ENCODE measurements at places on chromosomes 5 and 9. TPM values are rescaled to one million over a fixed set of nuclear protein-coding genes. Genes with fewer than 3 reads are reported as not detected.

- H3K4me1 ChIP-seq: peaks cover 32% of the 10 kb centered on the region
- H3K27me3 ChIP-seq: no peaks in the 10 kb centered on the region
- DNase-seq: no peak
- peak overlapping the region; percentile 41 for H3K27ac ChIP-seq
- H3K36me3 ChIP-seq: peaks cover 63% of the 10 kb centered on the region
Observed at GRCh38 chr9:87685441-87685840, 40.5 kb upstream of the CTSL start.

TRIP13 gene
- total RNA-seq: 1.0 TPM

SEMA6A gene
- total RNA-seq: 44.3 TPM

DNA sequence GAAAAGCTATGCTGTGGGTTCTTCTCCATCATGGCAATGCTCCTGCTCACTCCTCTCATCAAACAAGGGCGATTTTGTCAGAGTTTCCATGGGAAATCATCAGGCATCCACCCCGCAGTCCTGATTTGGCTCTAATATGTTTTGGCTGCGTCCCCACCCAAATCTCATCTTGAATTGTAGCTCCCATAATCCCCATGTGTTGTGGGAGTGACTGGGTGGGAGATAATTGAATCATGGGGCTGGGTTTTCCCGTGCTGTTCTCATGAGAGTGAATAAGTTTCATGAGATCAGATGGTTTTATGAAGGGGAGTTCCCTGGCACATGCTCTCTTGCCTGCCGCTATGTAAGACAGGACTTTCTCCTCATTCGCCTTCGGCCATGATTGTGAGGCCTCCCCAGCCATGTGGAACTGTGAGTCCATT, 163.8 kb downstream of the GADD45G start:
- H3K4me1 ChIP-seq: no peaks in the 10 kb centered on the region
- no peak overlapping the region for H3K4me3 ChIP-seq
- H3K27me3 ChIP-seq: no peaks in the 10 kb centered on the region

DNA sequence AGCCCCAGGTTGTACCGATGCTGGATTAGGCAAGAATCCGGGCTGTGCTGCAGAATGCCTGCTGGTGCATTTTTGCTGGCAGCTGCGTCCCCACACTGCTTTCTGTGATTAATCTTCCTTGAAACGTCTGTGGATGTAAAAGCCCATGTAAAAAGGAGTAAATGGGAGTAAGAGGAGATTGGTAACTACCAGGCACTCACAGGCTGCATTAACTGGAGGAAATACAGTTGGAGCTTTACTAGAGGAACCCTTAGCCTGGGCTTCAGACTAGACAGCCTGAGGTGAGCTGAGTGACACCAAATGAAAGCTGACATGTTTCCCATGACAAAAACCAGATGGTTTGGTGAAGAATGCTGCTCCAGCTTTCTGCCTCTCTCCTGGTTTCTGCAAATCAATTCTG, 190.4 kb upstream of the GAS1 start:
- no peak overlapping the region for H3K27ac ChIP-seq
- no peaks in the 10 kb centered on the region for H3K36me3 ChIP-seq
- H3K4me1 ChIP-seq: no peaks in the 10 kb centered on the region
- no peak for DNase-seq
- H3K4me3 ChIP-seq: no peak overlapping the region
- H3K27me3 ChIP-seq: no peaks in the 10 kb centered on the region

KCNT1 gene
- 0.35 TPM for total RNA-seq

TAF11L5 gene
- not detected for total RNA-seq

DNA sequence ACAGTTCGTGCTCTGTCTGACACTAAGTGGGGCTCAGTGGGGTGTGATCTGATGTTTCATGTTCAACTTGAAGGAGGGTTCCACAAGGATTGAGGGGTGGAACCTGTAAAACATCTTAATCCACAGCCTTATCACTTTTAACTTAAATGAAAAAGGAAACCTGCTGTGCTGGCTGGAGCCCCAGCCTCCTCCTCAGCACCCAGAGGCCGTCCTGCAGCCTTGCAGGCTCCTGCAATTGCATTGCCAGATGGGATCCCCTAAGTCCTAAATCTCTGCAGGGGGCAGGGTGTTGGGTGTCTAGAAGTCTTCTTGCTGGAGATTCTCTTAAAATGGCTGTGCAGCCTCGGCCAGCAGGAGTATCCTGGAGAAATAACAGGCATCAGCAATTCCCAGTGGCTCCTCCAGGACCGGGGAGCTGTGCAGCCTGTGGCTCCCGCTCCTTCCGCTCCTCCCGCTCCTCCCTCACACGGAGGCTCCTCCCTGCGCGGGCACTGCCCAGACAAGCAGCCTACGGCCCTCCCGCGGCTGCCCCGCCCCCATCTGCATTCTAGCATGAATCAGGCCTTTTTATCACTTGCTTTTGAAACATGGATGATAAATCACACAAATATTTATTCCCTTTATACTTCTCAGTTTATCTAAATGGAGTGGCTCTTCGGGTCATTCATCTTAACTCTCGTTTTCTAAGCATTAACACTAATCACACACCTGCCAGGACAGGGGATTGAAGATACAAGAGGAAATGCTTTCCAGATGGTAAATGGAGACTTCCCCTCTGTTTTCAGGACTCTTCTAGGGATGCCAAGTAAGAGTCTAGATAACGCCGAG, 131.0 kb downstream of the ADAMTS16 start:
- H3K4me1 ChIP-seq: peaks cover 6% of the 10 kb centered on the region
- peak; percentile 73 for DNase-seq
- H3K27me3 ChIP-seq: no peaks in the 10 kb centered on the region
- H3K36me3 ChIP-seq: no peaks in the 10 kb centered on the region

C9orf50 gene
- not detected for total RNA-seq

DNA sequence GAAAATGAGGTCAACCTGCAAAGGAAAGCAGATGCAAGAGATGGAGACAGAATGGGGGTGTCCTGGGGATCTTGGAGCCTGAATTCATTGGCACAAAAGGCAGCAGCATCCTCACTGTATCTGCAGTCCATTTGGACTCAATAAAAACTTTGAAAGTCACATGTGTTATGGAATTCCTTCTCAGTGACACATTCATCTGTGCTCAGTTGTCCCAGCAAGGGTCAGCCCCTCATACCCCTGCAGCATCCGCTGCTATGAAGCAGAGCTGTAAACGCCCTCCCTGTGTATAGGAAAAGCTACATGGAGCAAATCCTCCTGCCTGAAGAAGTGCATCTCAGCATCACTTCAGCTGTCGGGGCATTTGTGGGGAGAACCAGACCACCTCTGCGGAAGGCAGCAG, 14.5 kb upstream of the RARS1 start:
- peaks cover 38% of the 10 kb centered on the region for H3K36me3 ChIP-seq
- no peaks in the 10 kb centered on the region for H3K4me1 ChIP-seq
- no peak for DNase-seq
- H3K27me3 ChIP-seq: no peaks in the 10 kb centered on the region
- no peak overlapping the region for H3K4me3 ChIP-seq

- H3K27me3 ChIP-seq: no peaks in the 10 kb centered on the region
- H3K4me1 ChIP-seq: no peaks in the 10 kb centered on the region
Observed at GRCh38 chr5:74391410-74391809, 249.1 kb downstream of the ENC1 start.

- no peak overlapping the region for H3K4me3 ChIP-seq
- no peak for DNase-seq
- H3K4me1 ChIP-seq: peaks cover 15% of the 10 kb centered on the region
- H3K27ac ChIP-seq: no peak overlapping the region
- no peaks in the 10 kb centered on the region for H3K27me3 ChIP-seq
Observed at GRCh38 chr9:94824913-94825610, 98.6 kb downstream of the AOPEP start.

GRCh38 chr9:127927201-127927987, 3.2 kb downstream of the PIP5KL1 start:
- H3K27me3 ChIP-seq: peaks cover 15% of the 10 kb centered on the region
- H3K4me1 ChIP-seq: peaks cover 50% of the 10 kb centered on the region
- peaks cover 2% of the 10 kb centered on the region for H3K36me3 ChIP-seq

- H3K27me3 ChIP-seq: no peaks in the 10 kb centered on the region
- no peak for DNase-seq
- H3K4me1 ChIP-seq: no peaks in the 10 kb centered on the region
Observed at GRCh38 chr9:90288275-90288639, 354.4 kb downstream of the DIRAS2 start.

SERF1B gene
- 28.7 TPM for total RNA-seq

DNA sequence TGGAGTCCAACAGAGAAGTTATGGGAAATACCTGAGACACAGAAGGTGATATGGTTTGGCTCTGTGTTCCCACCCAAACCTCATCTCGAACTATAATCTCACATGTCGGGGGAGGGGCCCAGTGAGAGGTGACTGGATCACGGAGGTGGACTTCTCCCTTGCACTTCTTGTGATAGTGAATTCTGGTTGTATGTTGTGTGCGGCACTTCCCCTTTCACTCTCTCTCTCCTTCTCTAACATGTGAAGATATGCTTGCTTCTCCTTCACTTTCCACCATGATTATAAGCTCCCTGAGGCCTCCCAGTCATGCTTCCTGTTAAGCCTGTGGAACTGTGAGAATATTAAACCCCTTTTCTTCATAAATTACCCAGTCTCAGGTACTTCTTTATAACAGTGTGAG, 96.1 kb downstream of the TMEM232 start:
- no peak for DNase-seq
- H3K4me1 ChIP-seq: no peaks in the 10 kb centered on the region
- H3K36me3 ChIP-seq: no peaks in the 10 kb centered on the region

PCDHB3 gene
- 1.5 TPM for total RNA-seq

C9 gene
- 0.27 TPM for total RNA-seq

GRCh38 chr9:96581786-96582185, 37.9 kb downstream of the CDC14B start:
- H3K36me3 ChIP-seq: no peaks in the 10 kb centered on the region
- H3K4me1 ChIP-seq: no peaks in the 10 kb centered on the region

GRCh38 chr9:96116275-96117064, 185.5 kb downstream of the HSD17B3 start:
- H3K4me1 ChIP-seq: peaks cover 18% of the 10 kb centered on the region
- H3K36me3 ChIP-seq: no peaks in the 10 kb centered on the region
- H3K4me3 ChIP-seq: no peak overlapping the region
- no peak for DNase-seq

- DNase-seq: no peak
- H3K27me3 ChIP-seq: no peaks in the 10 kb centered on the region
- H3K4me1 ChIP-seq: peaks cover 9% of the 10 kb centered on the region
- no peak overlapping the region for H3K27ac ChIP-seq
Observed at GRCh38 chr9:127418037-127418471, 6.1 kb upstream of the ZNF79 start.

NAIP gene
- total RNA-seq: 43.9 TPM

AGXT2 gene
- total RNA-seq: not detected

Measured in lower lobe of right lung (tissue), 2 donors.